ENCODE measurements at places on chromosomes 2 and 18.

GRCh38 chr18:5058768-5059695 lies 138.0 kb downstream of the AKAIN1 start:
- no peak for DNase-seq

DNA sequence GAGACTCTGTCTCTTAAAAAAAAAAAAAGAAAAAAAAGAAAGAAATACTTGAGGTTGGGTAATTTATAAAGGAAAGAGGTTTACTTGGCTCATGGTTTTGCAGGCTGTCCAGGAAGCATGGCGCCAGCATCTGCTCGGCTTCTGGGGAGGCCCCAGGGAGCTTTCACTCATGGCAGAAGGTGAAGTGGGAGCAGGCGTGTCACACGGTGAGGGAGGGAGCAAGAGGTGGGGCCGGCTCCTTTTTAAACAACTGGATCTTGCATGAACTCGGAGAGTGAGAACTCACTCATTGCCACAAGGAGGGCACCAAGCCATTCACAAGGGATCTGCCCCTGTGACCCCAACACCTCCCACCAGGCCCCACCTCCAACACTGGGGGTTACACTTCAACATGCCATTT lies 30.6 kb downstream of the CYP26B1 start:
- DNase-seq: no peak

DNA sequence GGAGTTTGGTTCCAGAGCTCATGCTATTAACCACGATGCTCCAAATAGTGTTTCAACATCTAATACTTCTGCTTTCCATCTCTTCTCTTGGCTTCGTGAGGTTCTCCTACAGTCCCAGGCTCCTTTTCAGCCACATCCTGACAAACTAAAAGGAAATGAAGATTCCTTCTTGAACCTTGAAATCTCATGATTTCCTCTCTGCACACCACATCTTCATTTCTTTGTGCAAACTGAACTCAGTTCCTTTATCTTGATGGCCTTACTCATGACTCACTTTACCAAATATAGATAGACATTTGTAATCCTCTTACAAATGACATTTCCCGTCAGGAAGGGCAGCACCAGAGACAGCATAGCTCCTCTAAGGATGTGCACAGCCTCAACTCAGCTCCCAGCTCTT lies 50.0 kb upstream of the ITGA4 start:
- no peak for DNase-seq

DNA sequence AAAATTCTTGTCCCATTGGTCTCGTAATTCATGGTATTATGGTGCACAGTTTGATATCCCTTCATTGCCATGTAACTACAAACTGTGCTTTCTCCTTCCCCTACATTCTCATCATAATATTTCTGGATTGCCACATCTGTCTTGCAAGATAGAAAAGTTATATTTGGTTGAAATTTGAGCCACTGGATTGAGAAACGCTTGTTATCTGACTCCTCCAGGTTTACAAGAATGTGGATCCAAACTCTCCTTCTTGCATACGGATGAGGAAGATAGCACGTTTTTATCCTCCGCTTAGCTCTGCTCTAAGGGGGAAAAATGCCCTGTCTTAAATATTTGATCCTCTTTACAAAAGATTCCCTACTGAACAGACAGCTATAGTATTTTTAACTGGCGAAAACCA lies 438.2 kb downstream of the TSN start:
- DNase-seq: no peak

GRCh38 chr2:200212862-200213425 lies 93.5 kb upstream of the SPATS2L start:
- no peak for DNase-seq

- no peak for DNase-seq
These were observed 931.9 kb downstream of the DCDC2C start for GRCh38 chr2:4635289-4635688.

GRCh38 chr18:78727877-78728783 lies 251.5 kb upstream of the SALL3 start:
- DNase-seq: no peak

GRCh38 chr2:218123986-218124385 lies 1.8 kb upstream of the CXCR2 start:
- DNase-seq: no peak
